Forelimb muscle (tissue), 1 donor: ENCODE measurements at places on chromosomes 16 and 17. TPM values are rescaled to one million over a fixed set of nuclear protein-coding genes. Genes with fewer than 3 reads are reported as not detected.

DNA sequence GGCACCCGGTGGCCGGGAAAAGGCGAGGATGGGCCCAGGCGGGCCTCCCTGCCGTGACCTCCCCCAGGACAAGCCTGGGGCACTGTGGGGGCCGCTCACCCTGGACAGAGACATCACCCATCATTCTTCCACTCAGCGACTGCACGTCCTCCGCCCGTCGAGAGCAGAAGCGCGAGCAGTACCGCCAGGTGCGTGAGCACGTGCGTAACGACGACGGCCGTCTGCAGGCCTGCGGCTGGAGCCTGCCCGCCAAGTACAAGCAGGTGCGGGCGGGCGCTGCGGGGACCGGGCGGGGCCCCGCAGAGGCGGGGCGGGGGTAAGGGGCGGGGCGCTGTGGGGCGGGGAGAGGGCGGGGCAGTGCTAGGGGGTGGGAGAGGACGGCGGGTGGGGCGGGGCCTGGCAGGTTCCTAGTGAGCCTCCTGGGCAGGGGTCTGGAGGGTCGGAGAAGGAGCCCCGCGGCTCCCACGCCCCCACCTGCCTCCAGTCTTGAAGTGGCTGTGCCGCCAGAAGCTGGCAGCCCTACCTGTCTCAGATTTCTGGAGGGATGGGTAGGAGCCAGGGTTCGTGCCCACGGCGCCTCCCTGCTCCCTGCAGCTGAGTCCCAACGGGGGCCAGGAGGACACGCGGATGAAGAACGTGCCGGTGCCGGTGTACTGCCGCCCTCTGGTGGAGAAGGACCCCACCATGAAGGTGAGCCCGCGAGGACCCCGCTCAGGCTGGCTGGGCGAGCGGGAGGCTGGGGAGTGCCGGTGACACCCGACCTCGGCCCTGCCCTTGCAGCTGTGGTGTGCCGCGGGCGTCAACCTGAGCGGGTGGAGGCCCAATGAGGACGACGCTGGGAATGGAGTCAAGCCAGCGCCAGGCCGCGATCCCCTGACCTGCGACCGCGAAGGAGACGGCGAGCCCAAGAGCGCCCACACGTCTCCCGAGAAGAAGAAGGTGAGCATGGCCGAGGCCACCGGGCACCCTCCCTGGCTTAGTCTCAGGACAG, 7.5 kb downstream of the NME3 start:
- DNase-seq, result no peak

WNT9B gene
- 0.06 TPM for polyA plus RNA-seq

TMEM238L gene
- 0.23 TPM for polyA plus RNA-seq

LGALS9B gene
- polyA plus RNA-seq, result not detected

DNA sequence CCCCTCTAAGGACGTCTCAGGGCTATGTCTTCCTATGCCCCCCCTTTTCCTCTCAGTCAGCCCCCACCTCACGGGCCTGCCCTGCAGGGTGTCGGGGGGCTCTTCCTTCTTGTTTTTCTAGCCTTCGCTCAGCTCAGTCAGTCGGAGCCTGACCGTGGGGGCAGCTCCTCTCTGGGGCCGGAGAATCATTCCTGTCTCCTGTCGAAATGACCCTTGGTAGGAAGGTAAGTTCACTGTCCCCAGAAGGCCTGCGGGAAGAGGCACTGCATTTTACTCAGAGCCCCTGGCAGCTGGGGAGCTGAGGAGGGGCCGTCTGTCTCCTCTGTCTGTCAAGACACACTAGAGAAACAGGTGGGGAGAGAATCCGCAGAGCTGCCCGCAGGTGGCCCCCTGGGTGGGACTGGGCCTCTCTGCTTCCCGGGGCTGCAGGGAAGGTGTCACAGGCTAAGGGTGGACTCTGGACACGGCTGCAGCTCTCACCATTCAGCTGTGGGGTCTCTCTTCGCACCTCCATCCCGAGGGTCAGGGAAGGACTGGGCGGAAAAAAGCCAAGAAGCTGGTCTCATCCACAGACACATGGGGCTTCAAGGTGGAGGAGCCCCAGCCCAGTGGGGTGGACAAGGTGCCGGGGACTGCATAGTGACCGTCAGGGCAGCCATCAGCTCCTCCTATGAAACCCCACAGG, 112.8 kb upstream of the TNRC6C start:
- DNase-seq, result no peak

DNA sequence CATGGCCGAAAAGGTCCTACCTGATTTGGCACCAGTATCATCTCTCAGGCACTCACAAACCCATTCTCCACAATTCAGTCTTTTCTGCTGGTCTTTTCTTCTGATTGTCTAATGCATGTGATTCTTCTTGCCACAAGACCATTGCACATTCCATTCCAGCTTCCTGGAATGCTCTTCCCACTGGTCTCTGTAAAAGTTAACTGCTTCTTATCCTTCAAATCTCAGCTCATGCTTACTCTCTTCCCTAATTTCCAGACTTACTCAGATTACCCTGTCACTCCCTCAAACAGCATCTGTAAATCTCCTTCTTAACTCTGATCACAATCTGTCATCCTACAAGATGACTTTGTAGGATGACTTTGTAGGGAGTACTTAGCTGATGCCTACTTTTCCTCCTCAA, 320.2 kb downstream of the MAP2K6 start:
- DNase-seq, result no peak

SYT17 gene
- polyA plus RNA-seq, result 5.9 TPM

DNA sequence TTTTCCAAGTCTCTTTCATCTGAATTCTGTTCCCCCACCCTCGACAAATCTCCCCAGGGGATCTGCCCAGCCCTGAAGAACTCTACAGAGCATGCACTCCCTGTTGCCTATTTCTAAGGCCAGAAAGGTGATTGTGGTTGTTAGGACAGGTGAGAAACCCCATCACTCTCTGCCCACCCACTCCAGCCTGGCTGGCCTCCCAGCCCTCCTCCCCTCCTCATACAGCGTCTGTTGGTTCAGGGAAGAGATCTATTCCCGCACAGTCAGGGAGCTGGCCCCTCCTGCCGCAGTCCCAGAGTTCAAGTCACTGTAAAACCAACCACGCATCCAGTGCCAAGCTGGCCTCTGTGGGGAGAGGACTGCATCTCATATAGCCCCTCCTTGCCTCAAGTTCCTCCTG, 98.7 kb downstream of the KCNJ12 start:
- DNase-seq, result no peak

ST3GAL2 gene
- 24.1 TPM for polyA plus RNA-seq

DNA sequence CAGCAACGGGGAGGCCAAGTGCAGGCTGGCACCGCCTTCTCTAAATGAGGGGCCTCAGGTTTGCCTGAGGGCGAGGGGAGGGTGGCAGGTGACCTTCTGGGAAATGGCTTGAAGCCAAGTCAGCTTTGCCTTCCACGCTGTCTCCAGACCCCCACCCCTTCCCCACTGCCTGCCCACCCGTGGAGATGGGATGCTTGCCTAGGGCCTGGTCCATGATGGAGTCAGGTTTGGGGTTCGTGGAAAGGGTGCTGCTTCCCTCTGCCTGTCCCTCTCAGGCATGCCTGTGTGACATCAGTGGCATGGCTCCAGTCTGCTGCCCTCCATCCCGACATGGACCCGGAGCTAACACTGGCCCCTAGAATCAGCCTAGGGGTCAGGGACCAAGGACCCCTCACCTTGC, 18.5 kb downstream of the NGFR start:
- DNase-seq, result no peak

DNA sequence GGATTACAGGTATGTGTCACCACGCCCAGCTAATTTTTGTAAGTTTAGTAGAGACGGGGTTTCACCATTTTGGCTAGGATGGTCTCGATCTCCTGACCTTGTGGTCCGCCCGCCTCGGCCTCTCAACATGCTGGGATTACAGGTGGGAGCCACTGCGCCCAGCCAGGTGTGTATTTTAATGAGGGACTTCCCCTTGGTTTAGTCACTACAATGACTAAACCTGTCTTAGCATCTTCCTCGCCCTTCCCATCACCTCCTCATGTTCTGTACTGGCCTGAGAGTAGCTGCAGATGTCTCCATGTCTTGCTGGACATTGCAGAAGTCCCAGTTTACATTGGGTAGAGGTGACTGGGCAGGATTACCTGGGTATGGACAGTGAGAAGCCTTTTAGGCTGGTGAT, 9.6 kb downstream of the SLC7A6 start:
- no peak for DNase-seq

DNA sequence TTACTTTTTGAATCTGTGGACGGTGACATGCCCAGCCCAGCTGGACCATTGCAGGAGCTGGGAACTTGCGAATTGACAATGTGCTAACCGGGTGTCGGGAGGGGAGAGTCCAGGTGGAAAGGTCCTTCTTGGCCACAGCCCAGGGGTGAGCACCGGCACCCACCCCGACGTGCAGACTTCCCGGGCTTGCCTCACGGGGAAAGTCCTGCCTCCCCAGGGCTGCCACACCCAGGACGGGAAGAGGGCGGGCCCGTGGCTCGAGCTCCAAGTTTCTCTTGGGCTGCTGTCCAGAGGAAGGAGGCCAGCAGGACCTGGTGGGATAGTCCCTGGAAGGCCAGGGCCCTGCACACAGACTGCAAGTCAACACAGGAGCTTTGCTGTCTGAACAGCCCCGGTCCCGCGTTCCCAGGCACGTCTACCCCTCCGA, 17.7 kb downstream of the CARD14 start:
- DNase-seq, result no peak

- no peak for DNase-seq
These were observed 83.6 kb downstream of the IRF8 start for GRCh38 chr16:85982563-85982939.

TNK1 gene
- 0.71 TPM for polyA plus RNA-seq

KCNG4 gene
- 0.03 TPM for polyA plus RNA-seq

DNA sequence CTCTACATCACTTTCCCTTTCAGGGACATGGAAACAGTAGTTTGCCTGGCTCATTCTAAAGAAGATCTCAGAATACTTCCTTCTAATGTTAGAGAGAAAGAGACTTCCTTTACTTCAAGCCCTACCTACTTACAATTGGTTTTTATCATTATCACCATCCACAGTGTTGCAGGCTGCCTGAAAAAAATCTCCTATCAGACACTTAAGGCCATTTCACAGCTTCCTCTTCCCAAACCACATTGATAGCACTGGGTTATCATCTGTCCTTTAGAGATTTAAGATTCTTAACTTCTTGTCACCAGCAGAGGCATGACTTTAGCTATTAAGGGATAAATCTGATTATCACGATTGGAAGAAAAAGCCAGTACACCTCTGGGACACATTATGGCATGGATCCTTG, 178.5 kb upstream of the TBX2 start:
- no peak for DNase-seq

CIAO3 gene
- polyA plus RNA-seq, result 18.0 TPM

- no peak for DNase-seq
These were observed 1.2 kb downstream of the PTX4 start for GRCh38 chr16:1487395-1488053.

C16orf54 gene
- 0.40 TPM for polyA plus RNA-seq

NPIPB13 gene
- polyA plus RNA-seq, result 6.9 TPM

- no peak for DNase-seq
These were observed 22.8 kb downstream of the TAOK1 start for GRCh38 chr17:29412780-29413565.
